ENCODE measurements at places on chromosomes 12 and 14.

DNA sequence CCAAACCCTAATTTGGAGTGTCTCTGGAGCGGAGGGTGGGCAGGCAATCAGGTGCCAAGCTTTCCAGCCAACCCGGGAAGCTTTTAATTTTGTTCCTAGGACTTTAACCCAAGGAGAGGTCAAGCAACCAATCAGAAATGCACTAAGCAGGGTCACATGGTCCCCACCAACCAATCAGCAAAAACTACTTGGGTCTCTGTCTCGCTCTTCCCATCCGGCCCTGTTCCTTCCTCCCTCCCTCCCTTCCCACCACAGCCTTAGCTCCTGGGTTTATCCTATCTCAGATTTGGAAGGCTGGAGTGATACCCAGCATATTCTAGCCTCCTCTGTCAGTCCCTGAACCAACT, 7.3 kb downstream of the HOXC5 start:
- DNase-seq: no peak

DNA sequence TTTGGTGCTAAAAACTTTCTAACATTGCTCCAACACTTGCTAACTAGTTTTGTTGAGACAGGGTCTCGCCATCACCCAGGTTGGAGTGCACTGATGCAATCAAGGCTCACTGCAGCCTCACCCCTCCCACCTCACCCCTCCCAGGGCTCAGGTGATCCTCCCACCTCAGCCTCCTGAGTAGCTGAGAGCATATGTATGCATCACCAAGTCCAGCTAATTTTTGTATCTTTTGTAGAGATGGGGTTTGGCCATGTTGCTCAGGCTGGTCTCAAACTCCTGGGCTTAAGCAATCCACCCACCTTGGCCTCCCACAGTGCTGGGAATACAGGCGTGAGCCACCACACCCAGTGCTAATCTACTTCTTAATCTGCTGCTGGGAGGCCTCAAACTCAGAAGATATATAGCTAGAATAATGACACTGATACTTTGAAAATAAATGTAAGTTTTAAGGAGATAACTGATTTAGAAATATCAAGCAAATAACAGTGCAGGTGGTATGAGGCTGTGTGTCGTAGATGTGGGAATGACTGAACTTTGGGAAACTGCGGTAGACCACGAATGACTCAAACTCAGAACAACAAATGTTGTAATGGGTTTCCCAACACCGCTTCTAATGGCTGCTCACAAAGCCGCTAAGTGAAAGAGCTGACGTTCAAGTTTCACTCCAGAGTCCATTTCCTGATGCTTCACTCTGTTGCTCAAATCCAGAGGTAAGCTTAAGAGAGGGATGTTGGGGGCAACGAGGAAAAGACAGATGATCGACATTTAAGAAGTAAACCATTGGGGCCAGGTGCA, 10.0 kb downstream of the TMCC3 start:
- peak; percentile 83 for DNase-seq

- DNase-seq: no peak
Observed at GRCh38 chr14:85165094-85165493, 364.9 kb upstream of the FLRT2 start.

DNA sequence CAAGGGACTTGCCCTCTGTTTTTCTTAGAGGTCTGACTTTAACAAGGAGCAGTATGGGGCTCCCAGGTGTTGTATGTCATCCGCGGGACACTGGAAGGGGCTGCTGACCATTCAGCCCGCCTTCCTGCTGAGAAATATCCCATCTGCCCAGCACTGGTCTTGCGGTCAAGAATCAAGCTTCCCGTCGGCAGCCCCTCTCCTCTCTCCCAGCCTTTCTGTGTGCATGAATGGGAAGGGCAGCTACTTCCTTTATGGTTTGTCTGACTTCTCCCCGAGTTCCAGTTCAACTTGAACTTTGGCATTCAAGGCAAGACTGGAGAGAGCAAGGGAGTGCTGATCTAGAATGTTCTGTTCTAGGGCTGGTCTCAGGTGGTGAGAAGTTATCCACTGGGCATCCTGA, 51.5 kb downstream of the PSMA6 start:
- DNase-seq: no peak

DNA sequence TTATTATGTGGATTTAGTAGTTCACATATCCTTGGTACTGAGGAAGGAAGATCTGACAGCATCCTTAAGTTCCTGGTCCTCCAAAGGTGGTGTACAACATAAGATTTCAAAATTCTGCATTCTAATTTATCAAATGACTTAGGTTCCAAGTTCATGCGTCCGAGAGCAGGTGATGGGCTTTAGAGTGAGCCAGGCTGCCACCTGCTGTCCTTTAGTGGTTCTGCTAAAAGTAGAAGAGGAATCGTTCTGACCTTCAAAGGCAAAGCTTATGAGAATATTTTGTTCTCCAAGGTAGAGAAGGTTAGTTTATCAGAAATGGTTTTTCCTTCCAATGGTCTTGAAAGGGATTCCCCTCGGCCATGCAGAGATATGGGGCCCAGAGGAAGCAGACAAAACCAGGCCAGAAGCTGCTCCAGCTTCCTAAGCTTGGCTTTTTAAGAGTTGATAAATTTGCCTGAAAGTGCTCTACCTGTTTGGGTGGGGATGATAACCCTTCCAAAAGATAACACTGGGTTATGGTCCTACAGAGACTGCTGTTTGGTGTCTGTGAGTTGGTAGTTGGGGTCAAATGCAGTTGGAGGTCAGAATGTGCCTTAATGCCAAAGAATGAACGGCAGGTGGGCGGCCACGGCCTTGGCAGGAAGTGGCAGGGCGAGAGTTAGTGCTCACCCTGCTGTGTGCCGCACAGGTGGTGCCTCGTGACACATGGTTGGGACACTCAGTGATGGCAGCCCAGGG, 29.1 kb upstream of the LRTM2 start:
- peak; percentile 76 for DNase-seq

GRCh38 chr14:54579621-54580020, 12.7 kb downstream of the SAMD4A start:
- no peak for DNase-seq

- no peak for DNase-seq
Observed at GRCh38 chr12:57517187-57517586, 3.1 kb downstream of the DDIT3 start.

GRCh38 chr12:87827638-87828264, 201.4 kb downstream of the C12orf50 start:
- no peak for DNase-seq

DNA sequence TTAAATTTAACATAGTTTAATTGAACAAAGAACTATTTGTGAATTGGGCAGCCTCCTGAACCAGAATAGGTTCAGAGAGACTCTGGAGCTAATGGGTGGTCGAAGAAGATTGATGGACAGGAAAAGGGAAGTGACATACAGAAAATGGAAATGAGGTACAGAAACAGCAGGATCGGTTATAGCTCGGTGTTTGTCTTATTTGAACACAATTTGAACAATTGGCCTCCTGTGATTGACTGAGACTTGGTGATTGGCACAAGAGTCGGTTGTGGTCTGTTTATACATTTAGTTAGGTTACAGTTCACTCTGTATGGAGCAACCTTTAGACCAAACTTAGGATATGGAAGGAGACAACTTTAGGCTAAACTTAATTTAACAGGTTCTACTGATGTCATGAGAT, 18.4 kb upstream of the CFL2 start:
- no peak for DNase-seq

DNA sequence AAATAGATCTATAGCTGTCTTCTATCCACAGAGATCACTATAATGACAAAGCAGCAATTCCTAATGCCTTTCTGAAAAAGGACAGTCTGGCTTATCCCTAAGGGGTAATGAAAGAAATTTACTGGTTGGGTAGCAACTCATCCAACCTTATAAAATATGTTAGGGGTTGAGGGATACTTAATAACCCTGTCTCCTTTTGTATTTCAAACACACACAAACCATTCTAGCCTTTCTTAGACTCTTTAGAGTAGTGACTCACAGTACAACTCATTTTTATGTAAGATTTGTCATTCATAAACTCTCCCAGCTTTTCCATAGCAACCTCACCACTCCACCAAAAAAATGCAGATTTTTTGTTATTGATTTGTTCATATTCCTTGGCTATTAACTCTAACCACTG, 167.9 kb downstream of the FSCB start:
- no peak for DNase-seq

- no peak for DNase-seq
Observed at GRCh38 chr14:70907996-70908934, 1.0 kb downstream of the PCNX1 start.

All from HL-60 (cell line).